ENCODE measurements at places on chromosomes 5 and 9.
A peak's percentile ranks its signal among the peaks of the same experiment; 100 is the strongest.

GRCh38 chr5:12023614-12024241 lies 119.5 kb upstream of the CTNND2 start:
- DNase-seq = no peak

DNA sequence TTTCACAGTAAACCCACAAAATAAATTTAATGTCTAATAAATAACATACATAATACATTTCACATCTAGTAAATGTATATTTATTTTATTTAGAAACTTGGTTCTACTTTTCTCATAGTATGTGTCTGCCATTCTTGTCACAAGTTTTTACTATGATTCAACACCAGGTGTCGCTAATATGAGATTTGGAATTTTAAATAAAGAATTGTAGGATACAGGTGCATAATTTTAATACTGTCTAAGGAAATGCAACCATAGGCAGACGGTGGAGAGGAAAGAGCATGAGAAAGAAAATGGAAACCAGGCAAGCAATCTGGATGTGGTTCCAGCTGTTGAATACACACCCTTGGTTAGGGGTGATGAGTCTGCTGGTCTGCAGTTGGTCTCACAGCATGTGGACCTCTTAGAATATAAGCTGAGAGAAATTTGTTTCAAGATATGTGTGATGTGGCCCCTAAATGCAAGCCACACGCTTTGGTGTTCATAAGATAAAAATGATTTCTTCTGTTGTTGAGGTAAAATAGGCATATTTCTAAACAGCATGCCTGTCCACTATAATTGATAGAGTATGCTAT lies 114.7 kb upstream of the TXNDC8 start:
- no peak for DNase-seq

DNA sequence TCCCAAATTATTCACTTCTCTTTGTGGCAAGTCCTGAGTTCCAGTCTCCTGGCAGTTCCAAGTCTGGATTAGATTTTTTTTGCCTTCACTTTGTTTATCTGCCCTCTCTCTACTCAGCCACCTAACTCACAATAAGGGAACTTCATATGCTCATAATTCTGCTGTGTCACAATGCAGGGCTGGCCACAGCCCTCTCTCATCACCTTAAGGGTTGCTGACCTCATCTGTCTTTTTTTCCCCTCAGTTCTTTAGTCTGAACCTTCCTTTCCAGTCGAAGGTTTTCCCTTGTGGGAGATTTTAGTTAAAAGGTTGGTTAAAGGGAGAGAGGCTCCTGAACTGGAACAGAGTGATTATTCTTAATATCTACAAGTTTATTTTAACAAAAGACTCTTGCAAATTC lies 4.1 kb downstream of the BAG1 start:
- DNase-seq = no peak

- no peak for DNase-seq
These were observed 134.4 kb downstream of the GHR start for GRCh38 chr5:42557689-42558088.

- DNase-seq = no peak
These were observed 27.1 kb downstream of the RFX3 start for GRCh38 chr9:3498691-3499090.

GRCh38 chr9:115635680-115636383 lies 517.8 kb upstream of the PAPPA start:
- no peak for DNase-seq

DNA sequence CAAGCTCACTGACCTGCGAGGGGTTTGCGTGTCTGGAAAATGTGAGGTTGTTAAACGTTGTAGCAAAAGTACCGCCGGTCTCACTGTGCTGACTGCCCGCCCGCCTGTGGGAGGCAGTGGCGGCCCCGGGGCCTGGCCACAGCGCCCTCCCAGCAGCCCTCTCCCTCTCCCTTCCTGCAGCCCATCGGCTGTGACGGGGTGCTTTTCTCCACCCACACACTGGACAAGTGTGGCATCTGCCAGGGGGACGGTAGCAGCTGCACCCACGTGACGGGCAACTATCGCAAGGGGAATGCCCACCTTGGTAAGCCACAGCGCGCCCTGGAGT lies 6.2 kb downstream of the ADAMTSL2 start:
- no peak for DNase-seq

DNA sequence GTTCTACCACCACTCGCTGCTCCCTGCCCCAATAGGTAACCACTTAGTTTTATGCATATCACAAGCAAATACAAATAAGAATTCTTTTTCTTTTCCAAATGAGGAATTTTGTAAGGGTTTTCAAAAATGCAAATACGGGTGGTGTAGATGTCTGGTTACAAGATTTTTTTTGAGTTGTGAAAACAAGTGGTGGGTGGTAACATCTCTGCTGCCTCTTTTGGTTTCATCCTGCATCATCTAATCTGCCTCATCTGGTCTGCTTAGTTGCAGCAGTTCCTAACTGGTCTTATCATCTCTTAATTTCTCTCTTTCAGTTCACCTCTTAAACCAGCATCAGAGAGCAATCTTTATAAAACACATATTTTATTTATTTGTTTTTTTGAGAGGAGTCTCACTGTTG lies 5.3 kb downstream of the NFX1 start:
- no peak for DNase-seq

- DNase-seq = no peak
These were observed 49.2 kb upstream of the SHOC1 start for GRCh38 chr9:111843971-111844370.

DNA sequence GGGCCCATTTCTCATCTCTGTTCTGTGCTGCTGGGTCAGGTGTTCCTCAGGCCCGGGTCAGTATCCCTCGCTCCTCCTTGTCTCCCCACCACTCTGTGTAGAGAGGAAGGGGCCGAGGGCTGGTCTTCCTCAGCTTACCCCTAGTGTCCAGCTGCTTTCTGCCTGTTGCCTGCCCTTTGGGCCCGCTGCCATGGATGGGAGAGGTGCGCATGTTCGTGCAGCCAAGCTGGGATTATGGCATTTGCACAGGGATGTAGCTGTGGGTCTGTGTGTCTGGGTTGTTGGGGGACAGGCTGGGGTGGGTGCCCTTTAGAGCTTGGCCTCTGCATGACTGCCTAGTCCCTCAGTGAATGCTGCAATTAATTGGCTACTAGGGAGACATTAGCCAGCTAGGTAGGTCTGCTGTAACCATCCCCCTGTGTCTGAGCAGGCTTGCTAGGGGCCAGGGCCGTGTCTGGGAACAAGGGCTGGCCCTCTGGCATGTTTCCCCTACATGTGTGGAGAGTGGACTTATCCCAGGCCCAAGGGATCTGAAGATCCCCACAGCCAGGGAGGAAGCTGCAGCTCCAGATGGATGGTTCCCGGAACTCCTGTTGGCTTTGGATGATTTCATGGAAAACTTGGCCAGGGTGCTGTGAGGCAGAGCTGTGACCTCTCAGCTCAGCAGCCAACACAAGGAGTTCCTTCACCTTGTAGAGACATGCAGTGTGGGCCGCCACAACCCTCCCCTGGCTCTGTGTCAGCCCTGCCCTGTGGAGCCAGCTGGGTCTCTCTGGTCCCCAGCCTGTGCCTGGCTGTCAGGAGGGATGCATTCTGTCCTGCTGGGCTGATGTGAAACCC lies 161.9 kb downstream of the MACROH2A1 start:
- DNase-seq = peak; percentile 62

DNA sequence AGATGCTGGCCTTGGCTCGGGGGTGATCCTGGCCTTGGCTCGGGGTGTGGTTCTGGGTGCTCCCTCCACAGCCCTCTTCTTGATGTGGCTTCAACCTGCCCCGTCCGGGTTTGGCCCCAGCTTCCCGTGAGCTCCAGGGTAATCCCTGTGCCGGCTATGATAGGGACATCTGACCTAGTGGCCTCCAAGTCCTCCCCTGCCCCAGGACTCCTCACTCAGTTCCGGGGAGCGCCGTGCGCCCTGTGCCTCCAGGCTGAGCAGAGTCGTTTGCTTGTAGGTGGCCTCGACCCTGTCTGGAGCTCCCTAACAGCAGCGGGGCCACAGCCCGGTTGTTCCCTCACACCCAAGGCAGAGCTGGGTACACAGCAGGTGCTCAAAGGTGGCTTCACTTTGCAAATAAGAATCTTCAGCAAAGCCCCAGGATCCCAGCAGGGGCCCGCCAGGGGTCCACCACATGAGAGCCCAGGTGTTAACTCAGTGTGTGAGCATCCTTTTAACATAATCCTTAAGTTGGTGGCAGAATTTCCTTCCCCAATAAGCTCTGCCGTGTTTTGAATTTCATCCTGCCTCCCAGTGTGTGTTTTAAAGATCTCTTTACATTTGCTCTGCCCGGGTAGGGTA lies 32.3 kb upstream of the CEP72 start:
- DNase-seq = no peak

GRCh38 chr9:98314381-98315066 lies 59.1 kb upstream of the TBC1D2 start:
- no peak for DNase-seq

DNA sequence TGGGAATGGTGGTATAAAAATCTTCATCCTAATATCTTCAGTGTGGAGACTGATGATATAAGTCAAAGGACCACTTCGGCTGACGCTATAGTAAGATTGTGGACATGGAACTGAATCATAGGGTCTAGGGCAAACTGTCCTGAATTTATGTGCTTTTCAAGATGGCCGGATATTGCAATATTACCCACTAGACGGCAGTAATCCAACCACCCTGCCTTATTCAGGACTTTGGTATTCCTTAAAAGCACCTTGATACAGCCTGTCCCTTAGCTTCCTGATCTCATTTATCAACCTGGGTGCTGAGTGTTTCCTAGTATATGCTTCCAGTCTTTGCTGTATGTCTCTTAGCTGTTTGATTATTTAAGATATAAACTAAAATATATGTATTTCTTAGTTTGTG lies 71.2 kb upstream of the COX7C start:
- no peak for DNase-seq

GRCh38 chr5:176636426-176636825 lies 6.0 kb downstream of the EIF4E1B start:
- DNase-seq = no peak

- DNase-seq = no peak
These were observed 30.6 kb downstream of the NKX2-5 start for GRCh38 chr5:173204185-173204979.

GRCh38 chr9:79054500-79054899 lies 517.3 kb upstream of the TLE4 start:
- DNase-seq = no peak

GRCh38 chr5:86862093-86862492 lies 244.4 kb downstream of the COX7C start:
- no peak for DNase-seq

GRCh38 chr5:63823583-63823982 lies 138.7 kb downstream of the HTR1A start:
- DNase-seq = no peak

GRCh38 chr5:80372780-80373179 lies 35.1 kb upstream of the ZFYVE16 start:
- DNase-seq = no peak

DNA sequence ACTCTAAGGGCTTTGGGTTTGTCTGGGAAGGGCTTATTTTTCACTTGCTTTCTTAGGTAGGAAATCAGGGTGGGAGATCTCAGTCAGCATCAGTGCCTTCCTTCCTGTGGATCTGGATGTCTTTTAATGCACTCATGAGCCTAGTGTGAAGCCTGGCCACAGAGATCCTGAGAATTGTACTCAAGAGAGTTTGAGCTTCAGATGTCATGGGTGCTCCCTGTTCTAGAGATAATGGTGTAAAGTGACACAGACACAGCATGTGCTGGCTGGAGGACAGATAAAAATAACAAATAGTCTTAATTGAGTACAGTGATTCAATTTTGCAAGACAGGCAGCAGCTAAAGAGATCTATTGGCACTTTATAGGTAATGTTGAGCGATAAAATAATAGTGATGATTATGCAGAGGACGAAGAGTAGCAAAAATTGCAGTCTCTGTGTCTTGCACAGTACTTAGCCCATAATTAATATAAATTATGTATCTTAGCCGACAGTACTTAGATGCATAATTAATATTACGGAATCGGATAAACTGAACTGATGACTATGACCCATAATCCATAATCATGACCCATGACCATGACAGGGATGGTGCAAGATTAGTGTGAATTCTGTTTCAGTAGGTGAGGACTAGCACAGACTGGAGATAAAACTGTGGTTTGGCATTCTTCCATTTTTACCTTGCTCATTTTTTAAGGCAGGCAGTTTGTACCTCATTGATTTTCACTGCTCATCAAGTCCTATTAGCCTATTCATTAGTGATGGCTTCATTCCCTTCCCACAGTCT lies 408.7 kb upstream of the PIK3R1 start:
- DNase-seq = no peak

GRCh38 chr9:101398930-101399642 lies 435 bp downstream of the ZNF189 start:
- peak; percentile 79 for DNase-seq
